ENCODE measurements at places on chromosomes 1 and 21.

- no peak for DNase-seq
These were observed 121.8 kb upstream of the SLC44A3 start for GRCh38 chr1:94698356-94698755.

DNA sequence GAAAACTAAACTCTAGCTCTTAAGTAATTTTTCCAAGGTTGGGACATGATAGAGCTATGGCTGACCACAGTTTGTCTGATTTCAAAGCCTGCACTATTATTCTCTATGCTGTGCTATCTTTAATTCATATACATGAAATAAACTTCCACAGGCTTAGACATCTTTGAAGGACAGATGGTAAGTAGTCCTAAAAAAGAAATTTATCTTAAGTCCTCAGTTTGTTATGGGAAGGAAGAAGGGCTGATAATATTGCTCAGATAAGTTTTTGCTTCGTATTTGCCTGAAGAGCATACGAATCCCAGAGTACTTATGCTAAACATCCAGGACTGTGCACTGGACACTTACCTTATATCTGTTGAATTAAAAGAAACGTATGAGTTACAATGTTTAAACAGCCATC is 39.6 kb downstream of the VCAM1 start:
- no peak for DNase-seq

- DNase-seq: no peak
These were observed 128.6 kb downstream of the PRDM2 start for GRCh38 chr1:13828454-13829151.

- DNase-seq: no peak
These were observed 117.9 kb downstream of the CD247 start for GRCh38 chr1:167400359-167400953.

DNA sequence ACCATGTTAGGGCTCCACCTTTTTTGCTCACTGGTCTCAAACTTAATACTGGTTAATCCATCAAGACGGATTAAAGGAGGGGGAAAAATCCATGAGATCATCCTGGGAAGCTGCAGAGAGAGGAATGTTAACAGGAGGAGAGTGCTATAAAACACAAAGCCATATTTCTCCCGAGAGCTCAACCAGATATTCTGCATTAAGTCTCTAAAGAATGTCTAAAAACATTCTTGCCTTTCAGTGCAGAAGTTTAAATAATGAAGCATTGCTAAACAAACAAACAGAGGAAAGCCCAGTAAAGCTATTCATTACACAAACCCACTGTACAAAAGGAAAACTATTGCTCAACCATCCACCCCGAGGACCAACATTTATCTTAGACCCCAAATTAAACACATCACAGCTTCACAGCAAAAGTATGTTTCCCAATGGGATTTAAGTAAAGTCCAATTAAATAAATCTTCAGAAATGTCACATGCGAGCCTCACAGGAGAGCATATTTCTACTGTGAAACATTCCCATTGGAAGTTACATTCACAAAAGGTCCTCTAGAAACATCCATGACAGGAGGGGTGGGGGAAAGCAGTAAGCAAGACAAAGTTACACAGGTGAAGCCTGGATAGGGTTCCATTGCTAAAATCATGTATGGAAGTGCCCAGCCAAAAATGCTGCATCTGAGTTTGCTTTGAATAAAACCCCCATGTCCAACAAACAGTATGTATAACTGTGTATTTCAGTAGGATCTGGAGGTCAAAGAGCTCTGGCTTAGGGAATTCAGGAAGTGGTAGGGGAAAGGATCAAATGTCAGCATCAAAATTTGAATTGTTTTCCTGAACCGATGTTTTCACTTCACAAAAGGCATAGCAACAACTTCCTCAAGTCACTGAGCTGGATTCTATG is 23.3 kb downstream of the DUSP10 start:
- DNase-seq: no peak

DNA sequence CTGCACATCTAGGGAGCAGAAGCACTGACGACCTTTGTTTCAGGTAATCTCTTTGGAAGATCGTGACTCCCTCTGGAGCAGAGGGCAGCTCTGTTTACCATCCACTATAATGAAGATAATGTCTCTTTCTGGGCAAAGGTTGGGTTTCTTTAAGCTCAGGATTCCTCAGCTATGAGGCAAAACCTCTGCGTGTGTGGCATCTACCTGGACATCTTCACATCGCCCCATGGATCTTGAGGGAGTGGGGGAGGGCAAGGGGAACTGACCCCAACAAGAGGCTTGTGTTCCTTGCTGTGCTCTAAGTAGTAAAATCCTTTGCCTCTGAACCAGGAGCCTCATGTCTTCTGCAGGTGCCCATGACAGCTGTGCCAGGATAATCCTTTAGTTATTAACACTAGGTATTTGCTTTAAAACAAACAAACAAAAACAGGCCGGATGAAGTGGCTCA is 19.6 kb downstream of the SPATA45 start:
- no peak for DNase-seq

- DNase-seq: no peak
These were observed 13.3 kb downstream of the H6PD start for GRCh38 chr1:9247894-9248293.

GRCh38 chr1:117758444-117759316 is 152.8 kb downstream of the TENT5C start:
- peak; percentile 11 for DNase-seq

GRCh38 chr21:17532292-17532691 is 19.4 kb downstream of the CXADR start:
- no peak for DNase-seq
